Hematopoietic multipotent progenitor cell (in vitro differentiated cells): ENCODE measurements at places on chromosomes 12 and 14.

DNA sequence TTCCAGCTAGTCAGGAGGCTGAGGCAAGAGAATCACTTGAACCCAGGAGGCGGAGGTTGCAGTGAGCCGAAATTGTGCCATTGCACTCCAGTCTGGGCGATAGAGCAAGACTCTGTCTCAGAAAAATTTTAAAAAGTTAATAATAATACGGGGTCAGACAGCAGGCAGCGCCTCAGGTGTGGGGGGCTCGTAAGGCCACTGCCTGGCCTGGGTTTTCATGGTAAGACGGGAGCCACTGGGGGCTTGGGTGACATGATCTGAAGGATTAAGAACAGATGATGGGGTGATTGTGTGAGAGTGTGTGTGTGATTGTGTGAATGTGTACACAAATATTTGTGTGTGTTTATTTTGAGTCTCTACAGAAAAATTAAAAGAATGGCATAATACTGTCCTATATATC, 23.6 kb downstream of the BCL7A start:
- DNase-seq, result no peak

DNA sequence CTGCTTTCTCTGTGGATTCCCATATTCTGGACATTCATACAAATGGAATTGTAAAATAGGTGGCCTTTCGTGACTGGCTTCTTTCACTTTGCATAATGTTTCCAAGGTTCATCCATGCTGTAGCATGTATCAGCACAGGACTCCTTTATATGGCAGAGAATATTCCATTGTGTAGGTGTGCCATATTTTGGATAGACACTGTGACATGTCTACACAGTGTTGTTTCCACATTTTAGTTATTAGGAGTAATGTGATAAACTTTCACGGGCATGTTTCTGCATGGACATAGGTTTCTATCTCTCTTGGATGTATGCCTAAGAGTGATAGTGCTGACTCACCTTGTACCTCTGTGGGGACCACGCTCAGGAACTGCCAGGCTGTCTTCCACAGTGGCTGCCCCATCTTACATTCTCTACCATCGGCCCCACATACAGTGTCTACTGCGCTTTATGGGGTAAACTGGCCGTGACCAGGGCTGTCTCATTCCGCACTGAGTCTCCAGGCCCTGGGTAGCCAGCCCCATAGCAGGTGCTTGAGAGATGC, 7.1 kb upstream of the KRT84 start:
- DNase-seq, result no peak

- DNase-seq, result no peak
These were observed 64.9 kb upstream of the REP15 start for GRCh38 chr12:27631365-27631764.

- DNase-seq, result peak; percentile 37
These were observed 31.5 kb upstream of the LIMA1 start for GRCh38 chr12:50314636-50315312.

DNA sequence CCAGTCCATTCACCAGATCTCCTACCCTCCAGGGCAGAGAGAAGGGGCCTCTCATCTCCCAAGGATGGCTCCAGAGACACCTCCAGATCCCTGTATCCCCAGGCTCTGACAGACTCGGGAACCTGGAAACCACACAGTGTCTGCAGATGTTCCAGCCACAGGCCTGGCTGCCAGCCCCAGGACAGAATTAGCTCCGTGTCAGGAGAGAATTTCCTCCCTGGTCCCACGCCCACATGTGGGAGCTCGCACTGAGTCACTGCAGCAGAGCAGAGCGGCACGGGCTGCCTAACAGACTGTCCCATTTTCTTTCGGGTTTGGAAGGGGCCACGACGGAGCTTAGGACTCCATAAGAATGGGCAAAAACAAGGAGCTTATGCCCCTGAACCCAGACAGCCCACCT, 33.6 kb downstream of the CMKLR1 start:
- DNase-seq, result no peak

DNA sequence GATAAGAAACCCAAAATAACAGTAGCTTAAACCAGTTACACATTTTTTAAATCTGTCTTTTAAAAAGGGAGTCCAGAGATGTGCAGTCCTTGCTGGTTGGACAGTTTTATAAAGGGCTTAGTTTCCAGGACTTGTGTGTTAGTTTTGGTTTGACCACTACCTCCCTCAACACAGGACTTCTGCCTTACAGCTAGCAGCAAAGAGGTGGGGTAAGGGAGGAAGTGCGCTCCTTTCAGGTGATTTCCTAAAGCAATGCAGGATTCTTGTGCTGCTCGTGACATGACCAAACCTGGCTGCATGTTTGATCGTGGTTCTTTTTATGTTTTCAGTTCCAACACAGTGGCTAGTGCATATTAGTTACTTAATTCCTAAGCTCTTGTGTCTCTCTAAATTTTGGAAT, 266.2 kb downstream of the TMTC2 start:
- no peak for DNase-seq
